ENCODE measurements at places on chromosomes 3 and 15. TPM values are rescaled to one million over a fixed set of nuclear protein-coding genes. Genes with fewer than 3 reads are reported as not detected.

GRCh38 chr3:96236522-96236921 lies 577.9 kb upstream of the EPHA6 start:
- H3K4me1 ChIP-seq: no peaks in the 10 kb centered on the region
- no peak overlapping the region for H3K4me3 ChIP-seq
- H3K27me3 ChIP-seq: no peaks in the 10 kb centered on the region
- no peak overlapping the region for H3K27ac ChIP-seq
- DNase-seq: no peak

- no peaks in the 10 kb centered on the region for H3K4me1 ChIP-seq
- H3K27me3 ChIP-seq: peaks cover 12% of the 10 kb centered on the region
- DNase-seq: no peak
- no peak overlapping the region for H3K27ac ChIP-seq
- no peak overlapping the region for H3K4me3 ChIP-seq
- H3K36me3 ChIP-seq: no peaks in the 10 kb centered on the region
These were observed 160.1 kb upstream of the ATP11B start for GRCh38 chr3:182633186-182633585.

DNA sequence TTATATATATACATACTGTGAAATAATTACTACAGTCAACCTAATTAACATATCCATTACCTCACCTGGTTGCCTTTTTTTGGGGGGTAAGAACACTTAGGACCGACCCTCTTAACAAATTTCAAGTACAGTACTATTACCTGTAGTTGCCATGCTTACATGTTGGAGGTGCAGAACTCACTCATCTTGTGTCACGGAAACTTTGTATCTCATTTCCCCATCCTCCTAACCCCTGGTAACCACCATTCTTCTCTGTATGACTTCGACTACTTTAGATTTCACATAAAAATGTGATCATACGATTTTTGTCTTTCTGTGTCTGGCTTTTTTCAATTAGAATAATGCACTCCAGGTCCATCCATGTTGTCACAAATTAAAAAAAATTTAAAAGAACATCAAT lies 55.5 kb upstream of the MELTF start:
- no peaks in the 10 kb centered on the region for H3K4me1 ChIP-seq
- peaks cover 5% of the 10 kb centered on the region for H3K36me3 ChIP-seq

DNA sequence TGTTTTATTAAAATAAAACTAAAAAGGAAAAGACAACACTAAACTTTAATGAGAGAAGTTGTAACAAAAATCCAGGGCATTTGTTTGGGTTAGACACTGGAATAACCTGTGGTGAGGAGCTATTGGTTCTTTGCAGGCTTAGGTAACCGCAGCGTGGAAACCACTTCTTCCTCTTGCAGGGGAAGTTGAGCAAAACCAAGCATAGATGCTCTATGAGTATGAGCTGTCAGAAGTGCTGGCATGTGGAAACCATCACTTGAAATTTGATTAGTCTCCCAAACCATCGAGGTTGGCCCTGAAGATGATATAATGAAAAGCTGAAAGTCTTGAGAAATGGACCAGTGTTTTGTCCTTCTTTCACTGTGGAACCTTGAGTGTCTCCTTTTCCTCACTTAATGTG lies 127.1 kb upstream of the RBMS3 start:
- H3K27me3 ChIP-seq: no peaks in the 10 kb centered on the region
- no peaks in the 10 kb centered on the region for H3K4me1 ChIP-seq
- H3K36me3 ChIP-seq: no peaks in the 10 kb centered on the region
- no peak overlapping the region for H3K4me3 ChIP-seq
- no peak overlapping the region for H3K27ac ChIP-seq

DNA sequence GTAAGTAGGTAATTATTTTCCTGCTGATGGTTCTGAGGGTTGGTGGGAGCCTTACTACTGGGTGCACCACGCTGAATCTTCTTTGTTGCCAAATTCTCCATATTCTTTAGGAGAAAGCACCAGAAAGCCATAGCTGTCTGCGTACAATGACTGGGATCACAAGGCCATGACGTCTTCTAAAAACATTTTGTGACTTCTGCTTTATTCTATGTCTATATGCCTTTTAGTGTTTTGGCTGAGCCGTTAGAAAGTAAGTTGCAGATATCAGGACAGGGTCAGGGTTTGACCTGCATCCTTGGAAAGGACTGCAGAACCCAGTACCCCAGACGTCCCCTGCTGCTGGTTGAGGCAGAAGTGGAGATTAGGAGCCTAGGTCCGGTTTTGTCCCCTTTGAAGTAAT lies 95.6 kb downstream of the DNASE1L3 start:
- DNase-seq: no peak
- H3K27ac ChIP-seq: no peak overlapping the region
- H3K4me3 ChIP-seq: no peak overlapping the region
- H3K27me3 ChIP-seq: no peaks in the 10 kb centered on the region

- peaks cover 59% of the 10 kb centered on the region for H3K36me3 ChIP-seq
- no peak overlapping the region for H3K4me3 ChIP-seq
- H3K4me1 ChIP-seq: peaks cover 35% of the 10 kb centered on the region
These were observed 5.0 kb upstream of the TLR9 start for GRCh38 chr3:52230461-52230860.

DNA sequence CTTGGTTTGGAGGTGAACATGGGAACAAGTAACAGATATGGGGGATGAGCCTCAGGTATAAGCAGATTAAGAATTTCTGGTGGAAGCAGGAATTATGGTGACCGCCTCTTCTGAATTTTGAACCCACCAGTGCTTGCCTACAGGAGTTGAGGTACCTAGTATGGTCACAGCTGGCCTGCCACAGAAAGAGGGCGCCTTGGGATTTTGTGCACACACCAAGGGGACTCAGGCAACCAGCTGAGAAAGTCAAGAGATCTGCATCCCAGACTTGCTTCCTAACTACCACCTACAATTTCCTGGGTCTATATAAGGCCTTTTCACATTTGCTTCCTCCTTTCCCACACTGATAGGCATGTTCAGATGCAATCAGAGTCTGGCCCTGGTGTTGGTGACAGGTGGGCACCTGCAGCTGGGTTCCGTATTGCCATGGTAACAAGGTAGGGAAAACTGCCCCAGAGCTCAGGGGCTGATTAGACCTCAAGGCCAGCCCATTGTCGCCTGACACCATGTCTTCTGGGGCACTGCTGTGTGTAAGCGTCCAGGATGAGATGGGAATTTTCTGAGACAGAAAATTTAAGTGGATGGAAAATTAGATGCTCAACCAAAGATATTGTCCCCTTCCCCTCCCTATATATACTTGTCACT lies 75.9 kb upstream of the RASGRF1 start:
- no peaks in the 10 kb centered on the region for H3K36me3 ChIP-seq
- DNase-seq: no peak
- peaks cover 30% of the 10 kb centered on the region for H3K4me1 ChIP-seq
- no peak overlapping the region for H3K4me3 ChIP-seq
- H3K27me3 ChIP-seq: peaks cover 14% of the 10 kb centered on the region
- no peak overlapping the region for H3K27ac ChIP-seq

DNA sequence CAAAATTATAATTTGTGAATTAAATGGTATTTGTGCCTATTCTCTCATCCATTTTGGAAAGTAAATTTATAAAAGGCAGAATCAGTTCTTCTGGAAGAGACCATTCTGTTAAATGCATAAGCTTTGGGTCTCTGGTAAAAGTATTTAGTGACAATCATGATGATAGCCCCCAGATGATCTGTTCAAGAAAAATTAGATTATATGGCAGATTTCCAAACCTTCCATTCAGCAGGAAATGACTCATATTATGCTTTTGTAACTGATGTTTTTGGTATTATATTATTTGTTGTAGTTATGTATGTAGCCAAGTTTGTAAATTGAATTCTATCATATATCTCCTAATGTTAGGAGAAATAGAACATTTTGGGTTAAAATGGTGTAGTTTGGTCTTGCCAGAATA lies 340.8 kb upstream of the DPH6 start:
- H3K4me1 ChIP-seq: no peaks in the 10 kb centered on the region
- DNase-seq: no peak

DNA sequence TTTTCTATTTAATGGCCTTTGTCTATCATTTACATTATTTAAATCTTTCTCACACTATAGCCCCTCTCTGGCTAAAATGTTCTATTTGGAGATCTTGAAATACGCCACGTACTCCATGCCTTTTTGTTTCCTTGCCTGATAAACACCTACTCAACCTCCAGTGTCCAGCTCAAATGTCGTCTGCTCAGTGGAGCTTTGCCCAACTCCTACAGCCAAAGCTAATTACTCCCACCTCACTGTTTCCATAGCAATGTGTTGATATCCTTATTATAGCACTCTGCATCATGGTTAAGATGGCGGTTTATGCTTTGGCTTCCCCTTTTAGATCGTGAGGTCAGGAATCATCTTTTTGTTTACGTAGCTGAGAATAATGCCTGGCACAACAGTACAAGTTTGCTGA lies 55.9 kb downstream of the NGLY1 start:
- no peak overlapping the region for H3K27ac ChIP-seq
- peaks cover 46% of the 10 kb centered on the region for H3K36me3 ChIP-seq
- no peak overlapping the region for H3K4me3 ChIP-seq
- no peaks in the 10 kb centered on the region for H3K4me1 ChIP-seq
- DNase-seq: no peak

GRCh38 chr15:60212536-60212935 lies 185.2 kb downstream of the ANXA2 start:
- no peak overlapping the region for H3K27ac ChIP-seq
- H3K4me3 ChIP-seq: no peak overlapping the region
- DNase-seq: no peak
- H3K4me1 ChIP-seq: no peaks in the 10 kb centered on the region

DNA sequence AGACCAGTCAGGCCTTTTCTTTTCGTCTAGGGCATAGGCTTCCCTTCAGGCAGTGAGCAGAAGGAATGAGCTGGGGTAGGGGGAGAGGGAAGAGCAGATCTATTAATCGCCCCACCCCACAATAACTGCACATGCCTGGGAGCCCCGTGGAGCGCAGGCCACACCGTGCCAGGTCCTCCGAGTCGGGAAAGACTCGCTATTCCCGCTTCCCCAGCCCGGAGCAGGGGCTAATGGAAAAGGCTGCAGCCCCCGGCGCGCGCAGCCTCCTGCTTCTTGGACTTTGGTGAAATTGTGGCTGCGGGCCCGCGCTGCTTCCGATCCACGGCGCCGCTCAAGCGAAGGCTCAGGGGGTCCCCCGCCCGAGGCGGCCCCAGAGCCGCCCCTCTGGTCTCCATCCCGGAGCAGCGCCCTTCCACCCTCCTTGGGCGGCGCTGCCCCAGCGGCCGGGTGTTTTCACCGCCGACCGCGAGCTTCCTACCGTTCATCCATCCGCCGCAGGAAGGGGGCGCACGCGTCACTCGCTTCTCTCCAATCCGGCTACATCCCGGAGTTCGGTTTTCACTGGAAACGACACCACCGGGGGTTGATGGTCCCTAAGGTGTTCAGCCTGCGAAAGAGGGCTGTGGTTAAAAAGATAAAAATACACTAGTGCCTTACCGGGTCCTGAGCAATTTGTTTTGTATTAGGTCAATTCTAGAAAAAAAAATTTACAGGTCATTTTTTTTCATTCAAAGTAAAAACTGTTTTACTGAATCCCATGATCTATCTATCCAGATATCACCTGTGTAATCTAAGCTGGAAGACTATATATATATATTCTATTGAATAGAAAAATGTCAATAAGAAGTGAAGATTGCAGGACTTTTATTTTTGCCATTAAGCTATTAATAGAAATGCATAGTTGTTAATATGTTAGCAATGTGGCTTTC lies 4.4 kb upstream of the SYNM start:
- peak; percentile 84 for DNase-seq
- H3K4me3 ChIP-seq: peak overlapping the region; percentile 61
- H3K36me3 ChIP-seq: no peaks in the 10 kb centered on the region
- H3K27me3 ChIP-seq: peaks cover 12% of the 10 kb centered on the region
- peaks cover 9% of the 10 kb centered on the region for H3K4me1 ChIP-seq

- H3K4me3 ChIP-seq: no peak overlapping the region
- H3K27ac ChIP-seq: no peak overlapping the region
These were observed 265.8 kb downstream of the RPLP1 start for GRCh38 chr15:69718436-69718835.

GRCh38 chr15:81758818-81759284 lies 287.0 kb downstream of the MEX3B start:
- no peak overlapping the region for H3K27ac ChIP-seq
- no peaks in the 10 kb centered on the region for H3K36me3 ChIP-seq
- H3K27me3 ChIP-seq: no peaks in the 10 kb centered on the region
- H3K4me3 ChIP-seq: no peak overlapping the region

DNA sequence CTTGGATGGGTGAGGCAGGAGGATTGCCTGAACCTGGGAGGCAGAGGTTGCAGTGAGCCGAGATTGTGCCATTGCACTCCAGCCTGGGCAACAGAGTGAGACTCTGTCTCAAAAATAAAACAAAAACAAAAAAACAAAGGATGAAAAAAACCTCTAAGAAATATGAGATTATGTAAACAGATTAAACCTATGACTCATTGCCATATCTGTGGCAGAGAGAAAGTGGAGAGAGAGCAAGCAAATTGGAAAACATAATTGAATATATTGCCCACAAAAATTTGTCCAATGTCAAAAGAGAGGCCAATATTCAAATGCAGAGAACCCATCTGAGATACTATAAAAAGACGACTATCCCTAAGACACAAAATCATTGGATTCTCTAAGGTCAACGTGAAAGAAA lies 1106.0 kb downstream of the OTOL1 start:
- DNase-seq: no peak
- no peaks in the 10 kb centered on the region for H3K36me3 ChIP-seq
- no peak overlapping the region for H3K27ac ChIP-seq
- H3K27me3 ChIP-seq: no peaks in the 10 kb centered on the region
- no peaks in the 10 kb centered on the region for H3K4me1 ChIP-seq
- no peak overlapping the region for H3K4me3 ChIP-seq

DNA sequence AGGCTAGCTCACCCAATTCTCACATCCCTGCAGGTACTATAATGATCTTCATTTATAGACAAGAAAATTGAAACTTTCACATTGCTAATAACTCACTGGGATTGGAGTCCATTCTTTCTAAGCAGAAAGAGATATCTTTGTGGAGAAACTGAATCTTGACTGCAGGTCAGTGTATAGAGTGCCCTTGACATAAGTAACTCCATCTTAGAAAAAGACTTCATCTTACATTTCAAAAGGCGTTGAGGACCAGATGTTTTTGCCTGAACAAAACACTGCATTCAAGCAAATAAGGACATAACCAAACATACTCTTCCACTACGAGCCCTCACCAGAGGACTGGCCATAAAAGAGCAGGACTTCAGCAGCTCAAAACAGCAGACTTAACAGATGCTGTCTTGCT lies 6.8 kb upstream of the CCR3 start:
- H3K27me3 ChIP-seq: peaks cover 50% of the 10 kb centered on the region
- H3K36me3 ChIP-seq: no peaks in the 10 kb centered on the region
- DNase-seq: no peak
- H3K27ac ChIP-seq: no peak overlapping the region
- H3K4me3 ChIP-seq: no peak overlapping the region
- no peaks in the 10 kb centered on the region for H3K4me1 ChIP-seq

- no peaks in the 10 kb centered on the region for H3K27me3 ChIP-seq
- H3K4me1 ChIP-seq: peaks cover 9% of the 10 kb centered on the region
- no peak for DNase-seq
- no peak overlapping the region for H3K4me3 ChIP-seq
- no peaks in the 10 kb centered on the region for H3K36me3 ChIP-seq
- H3K27ac ChIP-seq: no peak overlapping the region
These were observed 62.0 kb downstream of the TSC22D2 start for GRCh38 chr3:150469931-150470740.

GRCh38 chr3:57151021-57151449 lies 14.1 kb downstream of the IL17RD start:
- H3K4me3 ChIP-seq: no peak overlapping the region
- no peak for DNase-seq

Gene HYAL1
- total RNA-seq: 52.2 TPM

Gene DPPA2
- total RNA-seq: not detected

Gene GXYLT2
- 16.2 TPM for total RNA-seq

Gene SHF
- 4.4 TPM for total RNA-seq

Gene GOLGA6B
- not detected for total RNA-seq

Gene KNL1
- 0.96 TPM for total RNA-seq

Gene HACD2
- 8.1 TPM for total RNA-seq
